ENCODE measurements at places on chromosomes 1 and 21.

DNA sequence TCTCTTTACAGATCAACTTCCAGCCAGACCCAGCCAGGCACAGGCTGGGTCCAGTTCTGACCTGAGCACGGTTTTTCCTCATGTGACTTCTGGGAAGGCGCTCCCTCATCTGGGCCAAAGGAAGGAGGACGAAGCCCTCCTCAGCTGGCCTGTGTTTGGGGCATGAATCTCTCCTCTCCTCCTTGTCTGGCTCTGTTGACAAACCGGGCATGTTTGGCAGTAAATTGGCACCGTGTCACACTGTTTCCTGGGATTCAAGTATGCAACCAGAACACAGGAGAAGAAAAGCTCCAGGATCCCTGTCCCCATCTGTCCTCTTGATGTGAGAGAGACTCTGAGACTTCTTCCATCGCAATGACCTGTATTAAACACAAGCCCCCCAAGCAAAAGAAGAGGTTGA lies 18.3 kb downstream of the NECAP2 start:
- no peak for DNase-seq

DNA sequence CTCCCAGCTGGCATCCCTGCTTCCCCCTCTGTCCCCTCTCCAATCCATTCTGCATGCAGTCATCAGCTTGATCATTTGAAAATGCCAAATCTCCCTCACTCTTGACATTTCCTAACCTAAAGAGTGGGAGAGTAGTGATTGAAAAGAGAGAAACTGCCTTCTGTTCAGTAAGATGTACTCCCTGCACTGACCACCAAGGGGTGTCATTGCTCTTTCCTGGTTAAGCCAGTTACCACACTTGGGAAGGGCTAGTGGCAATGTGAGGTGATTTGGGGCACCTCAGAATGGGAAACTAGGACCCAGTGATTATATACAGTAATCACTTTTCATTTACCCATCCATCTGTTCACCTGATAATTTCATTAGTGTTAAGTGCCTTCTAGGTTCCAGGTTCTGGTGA lies 6.9 kb upstream of the TMEM269 start:
- DNase-seq, result peak; percentile 27

DNA sequence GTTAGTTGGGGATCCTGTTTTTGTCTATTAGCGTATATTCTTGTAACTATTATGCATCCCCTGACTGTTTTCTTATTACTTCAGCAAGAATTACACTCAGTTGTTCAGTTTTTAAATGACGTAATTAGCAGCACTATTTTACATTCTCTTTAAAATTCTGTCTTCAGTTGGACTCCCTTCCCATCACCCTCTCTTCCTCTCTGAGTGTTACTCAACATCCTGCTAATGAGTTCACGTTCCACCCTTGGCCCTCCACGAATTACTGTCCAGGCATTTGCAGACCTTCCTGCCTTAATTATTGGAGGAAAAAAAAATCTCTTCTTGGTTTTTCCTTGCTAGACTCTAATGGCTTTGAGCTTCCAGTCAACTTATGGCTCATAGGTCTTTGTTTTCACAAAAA lies 23.6 kb upstream of the FAM78B start:
- DNase-seq, result no peak

DNA sequence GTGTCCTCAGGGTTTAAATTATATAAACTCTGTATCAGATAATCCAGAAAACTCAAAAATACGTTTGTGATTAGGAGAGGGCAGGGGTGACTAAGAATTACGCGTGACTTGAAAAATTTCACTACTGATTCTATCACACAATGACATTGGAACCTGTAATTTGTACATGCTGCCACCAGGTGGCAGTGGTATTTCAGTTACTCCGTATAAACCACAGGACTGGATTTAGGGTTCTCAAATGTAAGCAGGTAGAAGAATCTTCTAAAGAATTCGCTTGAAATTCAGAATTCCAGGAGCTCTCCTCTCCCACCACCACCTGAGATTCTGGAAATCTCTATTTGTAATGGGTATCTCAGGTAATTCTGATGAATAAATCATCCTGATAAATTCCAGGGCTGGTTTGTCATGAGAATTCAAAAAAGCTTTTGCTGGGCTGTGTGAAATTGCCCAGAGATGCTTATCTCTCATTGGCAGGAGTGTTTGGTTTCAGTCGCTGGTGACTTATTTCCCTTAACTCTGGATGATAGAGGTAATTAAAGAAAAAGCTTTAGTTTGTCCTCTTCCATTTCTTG lies 1.7 kb upstream of the KRTAP7-1 start:
- DNase-seq, result no peak

GRCh38 chr1:75630004-75630594 lies 19.2 kb upstream of the SLC44A5 start:
- no peak for DNase-seq

DNA sequence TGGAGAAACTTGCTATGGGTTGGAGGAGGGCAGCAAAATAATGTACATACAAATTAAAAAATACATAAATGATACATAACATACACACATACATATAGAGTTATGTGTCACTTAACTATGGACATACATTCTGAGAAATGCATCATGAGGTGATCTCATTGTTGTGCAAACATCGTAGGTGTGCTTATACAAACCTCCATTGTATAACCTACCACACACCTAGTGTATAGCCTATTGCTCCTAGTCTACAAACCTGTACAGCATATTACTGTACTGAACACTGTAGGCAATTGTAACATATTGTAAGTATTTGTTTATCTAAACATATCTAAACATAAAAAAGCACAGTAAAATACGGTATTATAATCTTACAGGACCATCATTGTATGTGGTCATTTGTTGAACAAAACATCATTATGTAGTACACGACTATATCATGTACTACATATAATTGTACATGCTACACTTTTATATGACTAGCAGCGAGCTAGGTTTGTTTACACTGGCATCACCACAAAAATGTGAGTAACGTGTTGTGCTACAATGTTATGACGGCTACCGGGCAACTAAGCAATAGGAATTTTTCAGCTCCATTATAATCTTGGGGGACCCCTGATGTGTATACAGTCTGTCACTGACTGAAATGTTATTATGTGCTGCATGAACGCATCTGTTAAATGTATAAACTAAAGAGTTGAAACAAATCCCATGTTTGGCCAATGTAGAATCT lies 35.5 kb downstream of the ITGB3BP start:
- peak; percentile 9 for DNase-seq

- peak; percentile 16 for DNase-seq
These were observed 378.9 kb downstream of the KCNH1 start for GRCh38 chr1:210754878-210755665.

DNA sequence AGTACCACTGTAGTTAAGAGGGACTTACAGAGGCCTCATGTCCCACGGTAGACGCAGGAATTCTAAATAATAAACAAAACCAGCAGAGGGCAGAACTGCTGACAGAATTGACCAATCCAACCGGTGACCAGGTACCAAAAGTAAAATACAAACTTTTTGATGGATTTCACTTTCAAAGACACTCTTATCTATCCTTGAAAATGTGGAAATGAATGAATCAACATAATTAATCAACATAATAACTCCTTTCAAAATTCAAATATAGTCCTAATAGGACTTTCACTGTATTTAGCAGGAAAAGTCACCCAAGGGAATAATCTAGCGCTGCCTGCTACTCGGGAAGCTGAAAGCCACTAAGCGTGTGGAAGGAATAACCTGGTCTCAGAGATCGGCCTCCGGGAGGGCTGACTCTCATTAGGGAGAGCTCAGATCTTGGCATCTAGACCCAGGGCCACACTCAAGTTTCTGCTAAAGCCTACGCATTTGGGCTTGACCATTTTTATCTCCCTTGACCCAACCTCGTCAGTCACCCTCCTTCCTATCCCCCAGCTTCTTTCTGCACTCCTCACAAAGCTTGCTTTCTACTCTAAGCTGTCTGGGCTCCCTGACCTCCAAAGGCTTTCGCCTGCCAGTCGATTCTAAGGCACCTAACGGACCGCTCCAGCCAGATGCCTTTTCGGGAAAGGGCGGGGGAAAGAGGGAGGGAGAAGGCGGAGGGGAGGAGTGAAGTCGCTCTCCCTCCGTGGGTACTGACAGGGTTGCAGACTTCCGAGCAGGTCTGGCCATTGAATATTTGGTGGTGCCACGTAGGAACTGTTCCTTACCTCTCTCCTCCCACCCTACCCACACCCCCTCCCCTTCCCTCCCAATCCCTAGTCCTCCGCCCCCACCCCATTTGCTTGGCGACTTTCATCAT lies 1.6 kb downstream of the COL11A1 start:
- DNase-seq, result peak; percentile 64

GRCh38 chr1:81780705-81781454 lies 19.9 kb upstream of the ADGRL2 start:
- no peak for DNase-seq

- DNase-seq, result peak; percentile 98
These were observed 26.3 kb downstream of the ZBTB17 start for GRCh38 chr1:15949453-15950245.

DNA sequence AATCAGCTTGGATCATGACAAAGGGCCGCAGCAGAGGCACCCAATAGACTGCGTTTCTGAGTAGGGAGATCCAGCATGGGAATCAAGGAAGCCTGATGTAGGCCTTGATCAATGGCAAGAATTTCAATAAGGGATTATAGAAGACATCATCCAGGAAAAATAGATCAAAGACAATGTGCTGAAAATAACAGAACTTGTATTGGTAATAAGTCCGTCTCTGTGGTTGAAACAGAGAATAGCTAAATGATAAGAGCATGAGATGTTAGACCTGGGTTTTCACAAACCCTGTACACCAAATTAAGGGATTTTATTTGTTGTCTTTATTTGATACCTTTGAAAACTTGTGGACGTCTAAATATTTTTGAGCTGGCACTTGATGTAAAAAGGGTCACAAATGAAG lies 228.0 kb upstream of the SGIP1 start:
- no peak for DNase-seq

GRCh38 chr1:246825557-246826175 lies 101.5 kb downstream of the SCCPDH start:
- no peak for DNase-seq

GRCh38 chr1:50346621-50347020 lies 76.6 kb downstream of the DMRTA2 start:
- no peak for DNase-seq

DNA sequence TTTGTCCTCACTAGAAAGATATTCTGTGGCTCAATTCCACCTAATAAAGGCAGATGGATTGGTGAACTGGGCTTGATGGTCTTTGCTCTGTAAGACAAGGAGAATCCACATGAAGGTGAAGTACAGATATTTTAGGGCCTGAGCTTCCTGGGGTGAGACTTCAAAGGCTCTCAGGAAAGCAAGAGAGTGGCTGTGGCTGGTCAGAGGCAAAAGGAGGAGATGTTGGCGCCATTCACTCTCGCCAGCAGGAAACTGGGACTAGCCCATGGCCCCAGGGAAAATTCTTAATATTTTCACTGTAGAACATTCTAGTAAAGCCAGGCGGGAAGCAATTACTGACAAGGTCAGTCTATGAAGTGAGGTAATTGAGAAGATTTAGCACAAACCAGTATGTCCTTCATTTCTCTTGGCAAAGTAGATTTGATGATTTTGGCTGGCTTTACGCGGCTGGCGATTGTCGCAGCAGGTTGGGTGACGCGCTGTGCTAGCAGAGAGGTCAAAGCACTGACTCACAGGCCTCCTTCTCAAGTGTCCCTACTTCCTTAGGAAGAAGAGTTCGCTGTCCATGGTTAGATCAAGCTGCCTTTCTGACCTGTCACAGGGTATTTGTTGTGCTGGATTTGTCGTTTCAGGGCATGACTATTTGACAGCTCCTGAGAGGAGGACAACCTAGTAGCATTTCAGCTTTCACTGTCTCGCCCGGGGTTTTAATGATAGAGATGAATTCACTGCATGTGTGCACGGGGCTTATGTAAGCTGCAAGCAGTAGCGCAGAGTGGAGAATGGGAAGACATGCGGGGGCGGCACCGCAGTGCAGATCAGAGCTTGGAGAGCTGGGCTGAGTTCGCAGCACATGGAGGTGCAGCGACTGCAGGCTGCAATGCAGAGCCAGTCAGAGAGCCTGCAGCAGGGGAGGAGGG lies 32.7 kb downstream of the XCL1 start:
- DNase-seq, result peak; percentile 48

GRCh38 chr1:25770541-25771220 lies 29.3 kb upstream of the SELENON start:
- no peak for DNase-seq

DNA sequence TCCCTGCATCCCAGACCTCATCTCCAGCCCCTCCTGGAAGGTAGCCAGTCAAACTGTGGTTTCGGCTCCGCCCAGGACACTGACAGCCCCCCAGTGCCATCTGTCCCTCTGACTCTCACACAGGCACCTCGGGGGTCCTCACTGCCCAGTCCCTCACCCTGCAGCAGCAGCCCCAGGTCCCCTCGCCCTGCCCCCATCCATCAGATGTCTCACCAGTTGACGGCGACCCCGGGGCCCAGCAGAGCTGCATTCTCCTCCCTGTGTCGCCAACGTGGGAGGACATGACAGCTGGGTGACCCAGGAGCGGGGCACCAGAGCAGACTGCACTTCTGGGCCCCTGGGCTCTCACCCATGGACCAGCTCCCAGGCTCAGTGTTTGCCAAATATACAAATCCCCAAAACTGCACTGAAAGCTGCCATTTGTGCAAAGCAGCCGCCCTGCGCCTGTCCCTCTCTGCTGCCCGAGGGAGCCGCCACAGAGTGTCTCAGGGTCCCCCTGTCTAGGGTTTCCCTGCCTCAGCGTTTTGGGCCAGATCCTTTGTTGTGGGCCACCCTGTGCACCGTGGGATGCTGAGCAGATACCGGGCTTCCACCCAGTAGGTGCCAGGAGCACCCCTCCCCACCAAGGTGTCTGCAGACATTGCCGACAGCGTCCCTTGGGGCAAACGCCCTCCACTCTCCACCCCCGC lies 48.2 kb downstream of the PRDM15 start:
- no peak for DNase-seq

GRCh38 chr1:224377676-224378006 lies 21.0 kb downstream of the CNIH4 start:
- peak; percentile 44 for DNase-seq

- DNase-seq, result no peak
These were observed 264.8 kb downstream of the CAMTA1 start for GRCh38 chr1:7049913-7050625.

DNA sequence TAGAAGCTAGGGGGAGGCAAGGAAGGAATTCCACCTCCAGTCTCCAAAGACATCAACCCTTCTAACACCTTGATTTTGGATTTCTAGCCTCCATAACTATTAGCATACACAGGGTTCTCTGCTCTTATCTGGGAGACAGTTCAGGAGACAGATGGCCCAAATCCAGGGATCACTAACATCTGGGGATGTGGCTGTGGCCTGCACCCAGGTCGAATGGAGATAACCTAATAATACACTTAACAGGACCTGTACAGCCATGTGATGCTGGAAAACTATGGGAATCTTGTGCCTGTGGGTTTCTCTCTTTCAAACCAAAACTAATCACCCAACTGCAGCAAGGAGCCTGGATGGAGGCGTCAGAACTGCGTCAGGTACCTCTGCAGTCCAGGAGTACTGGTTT lies 47.6 kb downstream of the KIAA0319L start:
- no peak for DNase-seq

GRCh38 chr1:195618287-195618686 lies 990.0 kb downstream of the KCNT2 start:
- no peak for DNase-seq

GRCh38 chr1:234926264-234926558 lies 202.4 kb downstream of the TOMM20 start:
- no peak for DNase-seq

Data from fibroblast of skin of right biceps (primary cell).